HFFc6 (cell line): ENCODE measurements at places on chromosomes 13 and 19. TPM values are rescaled to one million over a fixed set of nuclear protein-coding genes. Genes with fewer than 3 reads are reported as not detected.
A peak's percentile ranks its signal among the peaks of the same experiment; 100 is the strongest.

The IGFL3 gene
- total RNA-seq = not detected in 3 replicates

DNA sequence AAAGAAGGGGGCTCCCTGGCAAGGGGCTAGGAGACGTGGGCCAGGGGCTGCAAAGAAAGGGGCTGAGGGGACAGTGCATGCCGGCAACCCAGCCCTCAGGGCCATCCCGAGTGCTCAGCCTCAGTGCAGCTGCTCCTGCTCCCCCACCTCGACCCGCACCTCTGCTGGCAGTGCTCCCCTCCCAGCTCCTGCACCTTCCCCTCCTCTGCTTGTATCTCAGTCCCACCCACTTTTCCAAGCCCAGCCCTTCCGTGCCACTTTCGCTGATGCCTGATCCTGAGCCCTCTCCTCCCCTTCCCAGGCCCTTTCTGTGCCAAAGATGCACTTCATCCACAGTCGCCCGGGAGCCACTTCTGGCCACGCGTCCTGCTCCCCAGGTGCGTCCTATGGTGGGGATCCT is 69.9 kb upstream of the KCTD15 start:
- H3K27ac ChIP-seq = no peak overlapping the region
- H3K4me3 ChIP-seq = no peak overlapping the region
- H3K4me1 ChIP-seq = no peaks in the 10 kb centered on the region

GRCh38 chr13:110518226-110518525 is 43.3 kb downstream of the RAB20 start:
- no peak for DNase-seq
- H3K27ac ChIP-seq = no peak overlapping the region
- no peak overlapping the region for H3K4me3 ChIP-seq
- H3K36me3 ChIP-seq = no peaks in the 10 kb centered on the region; the same call in 1 of the 2 replicates

- H3K36me3 ChIP-seq = no peaks in the 10 kb centered on the region
- H3K27ac ChIP-seq = no peak overlapping the region
- DNase-seq = no peak
Observed at GRCh38 chr13:26230703-26231102, 8.6 kb upstream of the RNF6 start.

GRCh38 chr13:80881034-80881433 is 540.1 kb upstream of the SPRY2 start:
- no peaks in the 10 kb centered on the region for H3K36me3 ChIP-seq
- DNase-seq = no peak
- no peak overlapping the region for H3K27ac ChIP-seq
- no peaks in the 10 kb centered on the region for H3K27me3 ChIP-seq
- no peak overlapping the region for H3K4me3 ChIP-seq

- H3K27me3 ChIP-seq = peaks cover 12% of the 10 kb centered on the region
- H3K4me3 ChIP-seq = peak overlapping the region; percentile 69
- peaks cover 66% of the 10 kb centered on the region for H3K4me1 ChIP-seq
- H3K36me3 ChIP-seq = no peaks in the 10 kb centered on the region
- DNase-seq = peak; percentile 83
Observed at GRCh38 chr13:44313674-44314073, 60.0 kb upstream of the SERP2 start.

DNA sequence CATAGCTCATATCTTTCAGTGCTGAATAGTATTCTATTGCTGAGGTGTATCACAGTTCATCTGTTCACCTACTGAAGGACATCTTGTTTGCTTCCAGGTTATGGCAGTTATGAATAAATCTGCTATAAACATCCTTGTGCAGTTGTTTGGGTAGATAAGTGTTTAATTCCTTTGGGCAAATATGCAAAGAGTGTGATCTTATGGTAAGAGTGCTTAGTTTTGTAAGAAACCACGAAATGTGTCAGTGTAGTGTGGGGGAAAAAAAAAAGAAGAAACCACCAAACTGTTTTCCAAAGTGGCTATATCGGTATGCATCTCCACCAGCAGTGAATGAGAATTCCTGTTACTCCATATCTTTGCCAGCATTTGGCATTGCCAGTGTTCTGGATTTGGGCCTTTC is 93.3 kb downstream of the PIBF1 start:
- H3K36me3 ChIP-seq = peaks cover 19% of the 10 kb centered on the region
- no peak for DNase-seq
- H3K27me3 ChIP-seq = no peaks in the 10 kb centered on the region
